ENCODE measurements at places on chromosomes 13 and 19.

GRCh38 chr19:10353793-10354391 is 14.5 kb upstream of the ICAM3 start:
- no peak for DNase-seq

- DNase-seq: no peak
Observed at GRCh38 chr13:22468045-22468444, 712.7 kb upstream of the SGCG start.

DNA sequence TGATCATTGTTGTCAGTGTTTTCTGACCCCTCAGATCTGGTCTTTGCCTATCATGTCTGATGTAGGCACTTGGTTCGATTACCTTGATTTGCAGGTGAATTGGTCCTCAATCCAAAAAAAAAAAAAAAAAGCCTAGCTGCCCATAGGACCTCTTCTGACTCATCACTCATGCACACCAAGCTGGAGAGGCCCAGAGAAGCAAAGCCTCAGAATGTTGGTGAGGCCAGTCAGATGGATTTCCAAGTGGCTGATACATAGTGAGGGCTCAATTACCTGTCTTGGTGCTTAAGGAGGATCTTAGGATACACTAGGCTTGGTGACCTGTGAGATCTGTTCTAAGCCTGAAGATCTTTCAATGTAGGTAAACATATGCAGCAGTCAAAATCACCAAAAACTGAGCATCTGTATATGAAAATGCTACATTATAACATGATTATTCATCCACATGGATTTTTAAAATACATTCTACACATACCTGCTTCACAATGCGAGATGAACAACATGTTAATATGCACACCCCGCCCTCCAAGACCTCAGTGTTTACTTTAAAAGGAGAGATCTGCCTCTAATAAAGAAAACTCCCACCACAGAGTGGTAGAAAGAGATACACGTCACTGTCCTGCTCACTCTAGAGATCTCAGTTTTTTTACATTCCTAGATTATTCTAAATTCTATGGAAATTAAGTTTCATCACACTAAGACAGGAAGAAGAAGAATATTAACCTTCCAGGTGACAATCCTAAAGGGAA is 79.9 kb upstream of the RAP2A start:
- DNase-seq: no peak

DNA sequence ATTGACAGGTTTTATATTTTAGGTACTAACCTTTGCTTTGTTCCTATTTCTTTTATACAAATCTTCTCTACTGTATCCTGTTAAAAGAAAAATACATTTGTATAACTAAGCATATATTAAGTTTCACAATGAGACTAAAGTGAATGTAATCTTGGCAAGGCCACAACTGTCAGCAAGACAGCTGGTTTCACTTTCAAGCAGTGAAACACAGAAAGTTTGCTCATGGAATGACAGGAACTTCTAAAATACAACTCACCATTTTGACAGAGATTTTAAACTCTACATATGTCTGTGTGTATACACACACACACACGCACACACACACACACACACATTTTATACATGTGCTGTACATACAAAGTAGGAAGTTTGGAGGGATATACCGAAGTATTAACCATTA is 53.3 kb downstream of the PARP4 start:
- no peak for DNase-seq

- no peak for DNase-seq
Observed at GRCh38 chr13:110726726-110727125, 13.2 kb downstream of the ING1 start.

DNA sequence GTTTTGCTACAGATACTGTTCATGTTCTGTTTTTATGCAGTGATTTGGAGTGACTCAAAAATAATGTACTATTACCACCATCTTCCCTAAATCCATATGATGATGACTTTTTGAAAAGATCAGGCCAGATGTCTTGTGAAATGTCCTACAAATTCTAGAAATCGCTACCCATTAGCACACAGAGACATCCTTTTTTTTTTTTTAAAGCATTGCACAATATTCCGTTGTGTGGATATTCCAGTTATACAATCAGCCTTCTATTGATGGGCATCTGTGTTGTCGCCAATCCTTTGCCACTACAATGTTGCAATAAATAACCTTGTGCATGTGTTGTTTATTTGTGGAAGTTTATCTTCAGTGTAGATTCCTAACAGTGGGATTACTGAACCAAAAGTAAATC is 24.5 kb downstream of the ZDHHC20 start:
- DNase-seq: no peak

- DNase-seq: no peak
Observed at GRCh38 chr13:89900104-89900765, 1447.3 kb upstream of the MIR17HG start.

DNA sequence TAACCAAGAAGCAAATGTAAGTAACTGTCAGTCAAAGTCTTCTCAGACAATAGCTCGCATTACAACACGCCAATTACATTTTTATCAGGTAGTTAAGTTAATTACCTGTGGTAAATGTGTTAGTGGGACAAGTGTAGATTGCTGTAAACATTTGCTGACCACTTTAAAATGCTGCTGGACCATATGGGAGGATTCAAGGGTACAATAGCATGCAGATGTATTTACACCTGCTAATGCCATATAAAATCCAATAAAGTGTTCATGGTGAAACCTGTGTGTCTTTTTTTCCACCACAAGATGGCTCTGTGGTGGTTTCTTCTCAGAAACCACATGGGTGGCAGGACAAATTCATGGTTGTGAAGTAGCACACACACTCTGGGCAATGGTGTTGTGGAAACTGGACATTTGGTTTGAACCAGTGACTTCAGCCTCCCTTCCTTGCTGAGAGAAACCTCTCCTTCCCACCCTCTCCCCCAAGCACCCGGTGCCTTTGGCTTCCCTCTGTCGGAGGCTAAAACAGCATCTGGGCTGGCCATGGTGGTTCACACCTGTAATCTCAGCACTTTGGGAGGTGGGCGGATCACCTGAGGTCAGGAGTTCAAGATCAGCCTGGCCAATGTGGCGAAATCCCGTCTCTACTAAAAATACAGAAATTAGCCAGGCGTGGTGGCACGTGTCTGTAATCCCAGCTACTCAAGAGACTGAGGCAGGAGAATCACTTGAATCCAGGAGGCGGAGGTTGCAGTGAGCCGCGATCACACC is 18.1 kb upstream of the GTF3A start:
- no peak for DNase-seq

Measured in anterior cingulate cortex (tissue), 58 donors.